ENCODE measurements at places on chromosomes 4 and X.

DNA sequence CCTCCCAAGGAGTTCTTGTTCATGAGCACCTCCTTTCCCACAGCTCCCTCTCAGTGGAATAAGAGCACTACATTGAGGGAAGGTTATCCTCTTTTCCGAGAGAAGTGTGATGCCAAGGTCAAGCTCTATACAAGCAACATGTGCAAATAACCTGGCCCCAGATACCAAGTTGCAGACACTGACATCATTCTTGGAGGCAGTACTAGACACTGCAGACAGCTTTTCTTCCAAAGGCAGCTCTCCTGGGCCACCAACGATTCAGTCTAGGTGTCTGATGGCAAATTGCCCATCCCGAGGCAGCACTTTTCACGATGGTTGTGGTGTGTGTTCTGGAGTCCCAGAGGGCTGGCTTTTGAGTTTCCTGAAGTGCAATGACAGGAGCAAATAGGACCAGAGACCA, 384.9 kb downstream of the TLL1 start:
- DNase-seq: no peak

- DNase-seq: no peak
Measured at GRCh38 chr4:148263802-148264201, 178.4 kb downstream of the NR3C2 start.

DNA sequence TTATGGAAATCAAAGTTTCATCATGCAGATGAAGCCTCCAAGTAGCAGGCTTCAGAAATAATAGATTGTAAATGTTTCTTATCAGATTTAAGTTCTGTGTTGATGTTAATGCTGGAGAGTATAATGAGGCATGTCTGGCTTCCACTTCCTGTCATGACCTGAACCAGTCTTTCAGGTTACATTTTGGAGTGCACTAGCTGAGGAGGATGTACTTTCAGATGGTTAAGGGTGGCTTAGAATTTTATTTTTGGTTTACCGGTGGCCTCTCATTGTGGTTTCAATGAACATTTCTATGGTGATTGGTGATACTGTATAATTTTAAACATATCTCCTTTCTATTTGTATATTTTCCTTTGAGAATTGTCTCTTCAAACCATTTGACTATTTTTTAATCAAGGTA, 890.4 kb downstream of the SH3BGRL start:
- no peak for DNase-seq

GRCh38 chr4:61220556-61220955, 20.4 kb downstream of the ADGRL3 start:
- no peak for DNase-seq

DNA sequence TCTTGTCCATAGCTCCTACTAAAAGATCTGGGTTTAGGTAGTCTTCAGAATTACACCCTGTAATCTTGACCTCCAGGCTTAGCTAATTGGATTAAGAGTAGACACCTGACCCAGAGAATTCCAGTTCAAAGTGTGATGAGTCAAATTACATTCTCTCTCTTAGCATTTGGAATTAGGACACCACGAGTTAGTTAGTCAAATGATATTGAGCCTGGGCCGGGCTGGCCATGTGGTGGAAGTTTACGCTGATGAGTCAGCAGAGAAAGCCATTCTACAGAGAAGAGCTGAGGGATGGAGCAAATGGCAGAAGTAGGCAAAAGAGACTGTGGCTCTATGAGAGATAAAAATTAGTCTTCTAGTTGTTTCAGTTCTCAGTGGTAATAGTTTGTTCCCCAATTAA, 31.1 kb downstream of the CEP44 start:
- DNase-seq: no peak

DNA sequence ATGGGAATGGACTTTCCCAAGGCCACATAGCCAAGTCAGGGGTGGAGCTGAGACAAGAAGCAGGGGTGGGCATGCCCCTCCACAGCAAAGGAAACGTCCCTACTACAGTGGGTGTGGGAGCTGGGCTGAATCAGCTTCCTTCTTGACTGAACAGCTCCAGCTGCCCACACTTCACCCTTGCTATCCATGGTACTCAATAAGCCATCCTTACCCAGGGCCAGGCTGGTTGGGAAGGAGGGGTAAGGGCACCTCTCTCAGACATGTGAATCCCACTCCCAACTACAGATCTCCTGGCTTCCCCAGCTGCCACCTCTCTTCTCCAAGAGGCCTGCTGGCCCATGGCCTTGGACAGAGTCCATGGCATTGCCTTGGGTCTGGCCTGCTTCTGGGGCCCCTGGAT, 21.0 kb downstream of the LAS1L start:
- no peak for DNase-seq

DNA sequence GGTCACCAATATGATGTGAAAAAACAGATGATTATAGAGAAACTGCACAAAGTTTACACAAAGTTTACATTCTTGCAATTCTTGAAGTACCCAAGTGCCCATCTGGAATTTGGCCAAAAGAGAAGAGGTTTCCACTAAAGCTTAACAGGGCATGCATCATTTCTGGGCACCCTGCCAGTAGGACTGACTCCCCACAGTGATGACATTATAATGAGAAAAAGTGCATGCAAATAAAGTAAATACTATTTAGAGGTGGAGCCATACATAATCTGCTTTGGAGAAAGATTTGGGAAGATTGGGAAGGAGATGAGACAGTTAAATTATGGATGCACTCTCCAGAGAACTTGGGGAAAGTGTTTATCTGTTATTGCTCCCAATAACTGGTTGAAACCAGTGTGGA, 93.7 kb upstream of the TRPC3 start:
- peak; percentile 29 for DNase-seq

DNA sequence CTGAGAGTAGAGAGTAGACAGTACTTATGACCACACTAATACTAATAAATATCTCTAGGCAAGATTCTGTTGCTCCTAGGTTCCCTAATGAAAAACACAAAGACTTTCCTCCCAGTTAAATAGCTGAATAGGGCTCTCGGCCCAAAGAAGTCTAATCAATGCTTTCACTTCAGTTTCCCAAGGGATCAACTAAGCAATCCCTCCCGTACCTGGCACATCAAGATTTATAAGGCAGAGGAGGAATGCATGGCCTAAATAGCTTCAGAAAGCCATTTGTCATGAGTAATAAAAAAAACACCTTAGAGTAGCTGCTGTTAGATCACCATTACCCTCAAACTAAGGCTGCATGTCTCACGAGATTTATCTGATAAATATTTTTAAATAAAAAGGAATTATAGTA, 56.8 kb upstream of the EXOC1L start:
- DNase-seq: no peak

DNA sequence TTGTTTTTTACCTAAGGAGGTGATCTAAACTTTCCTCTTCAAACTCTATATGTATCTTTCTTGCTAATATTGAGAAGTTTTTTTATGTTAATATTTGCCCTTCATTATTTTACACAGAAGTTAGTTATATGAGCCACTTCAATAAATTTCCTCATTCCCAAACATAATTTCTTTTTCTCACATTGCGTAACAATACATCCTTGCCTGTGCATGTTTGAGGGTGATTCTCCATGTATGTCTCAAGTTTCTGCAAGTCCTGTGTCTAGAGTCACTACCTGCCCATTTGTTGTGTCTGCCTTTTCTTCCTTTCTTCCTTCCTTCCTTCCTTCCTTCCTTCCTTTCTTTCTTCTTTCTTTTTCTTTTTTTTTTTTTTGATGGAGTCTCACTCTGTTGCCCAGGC, 2057.9 kb downstream of the PCDH7 start:
- no peak for DNase-seq

GRCh38 chr4:37661772-37662171, 24.4 kb downstream of the RELL1 start:
- DNase-seq: no peak

DNA sequence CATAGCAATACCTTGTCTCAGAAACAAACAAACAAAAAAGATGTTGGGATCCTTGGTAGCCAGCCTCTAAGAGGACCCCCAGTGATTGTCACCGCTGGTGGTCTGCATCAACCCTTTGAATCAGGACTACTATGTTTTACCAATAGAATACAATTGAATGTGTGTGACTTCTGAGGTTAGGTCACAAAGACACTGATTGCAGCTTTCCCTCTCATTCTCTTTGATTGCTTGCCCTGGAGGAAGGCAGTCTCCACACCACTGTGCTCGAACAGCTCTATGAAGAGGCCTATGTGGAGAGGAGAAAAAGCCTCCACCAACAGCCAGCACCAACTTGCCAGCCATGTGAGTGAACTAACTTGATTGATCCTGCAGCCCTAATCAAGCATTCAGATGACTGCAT, 2.8 kb upstream of the SMIM14 start:
- no peak for DNase-seq

GRCh38 chr4:42568610-42569207, 88.2 kb downstream of the ATP8A1 start:
- peak; percentile 47 for DNase-seq

Data from hematopoietic multipotent progenitor cell treated with erythropoietin and hydrocortisone succinate and interleukin-3 and kit ligand, for 17 days (in vitro differentiated cells).